ENCODE measurements at places on chromosomes 12 and 14.

DNA sequence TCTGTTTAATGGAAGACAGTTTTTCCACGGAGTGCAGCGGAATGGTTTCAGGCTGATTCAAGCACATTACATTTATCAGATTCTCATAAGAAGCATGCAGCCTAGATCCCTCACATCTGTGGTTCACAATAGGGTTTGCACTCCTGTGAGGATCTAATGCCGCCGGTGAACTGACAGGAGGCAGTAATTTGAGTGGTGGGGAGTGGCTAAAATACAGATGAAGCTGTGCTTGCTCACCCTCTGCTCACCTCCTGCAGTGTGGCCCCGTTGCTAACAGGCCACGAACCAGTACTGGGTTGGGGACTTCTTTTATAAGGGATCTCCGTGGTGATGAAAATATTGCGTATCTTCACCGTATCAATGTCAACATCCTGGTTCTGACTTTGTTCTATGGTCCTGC is 107.8 kb downstream of the OTX2 start:
- DNase-seq, result no peak

DNA sequence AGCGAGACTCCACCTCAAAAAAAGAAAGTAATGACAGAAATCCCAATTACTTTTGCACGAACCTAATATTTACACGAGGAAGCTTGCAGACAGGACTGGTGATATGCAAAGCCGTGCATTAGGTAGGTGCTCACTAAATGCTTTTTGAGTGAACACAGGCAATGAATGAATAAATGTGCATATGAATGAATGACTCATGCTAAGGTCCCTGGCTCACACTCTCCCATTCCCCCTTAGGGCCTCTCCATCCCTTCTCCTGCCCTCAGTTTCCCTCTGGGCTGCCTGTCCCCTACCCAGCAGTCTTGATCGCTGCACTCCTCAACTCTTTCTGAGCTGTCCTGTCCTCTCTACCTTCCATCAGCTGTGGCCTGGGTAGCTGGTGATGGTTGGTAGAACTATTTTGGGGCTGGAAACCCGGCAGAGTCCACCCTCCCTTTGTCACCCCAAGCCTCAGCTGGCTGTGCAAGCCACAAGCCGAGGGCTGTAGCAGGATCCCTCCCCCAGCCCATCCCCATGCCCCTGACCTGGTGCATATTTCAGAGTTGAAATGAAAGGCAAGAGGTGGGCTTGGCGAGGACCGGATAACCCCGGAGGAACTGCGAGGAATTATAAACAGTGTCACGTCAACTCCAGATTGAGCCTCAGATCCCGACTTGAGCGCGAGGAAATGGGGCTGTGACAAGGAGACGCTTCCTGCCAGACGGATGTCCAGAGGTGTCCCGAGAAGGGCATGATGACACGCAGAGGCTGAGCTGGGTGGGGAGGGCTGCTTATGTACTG is 191.7 kb upstream of the GSC start:
- no peak for DNase-seq

- DNase-seq, result no peak
These were observed 332.0 kb downstream of the MED13L start for GRCh38 chr12:115945491-115945885.

DNA sequence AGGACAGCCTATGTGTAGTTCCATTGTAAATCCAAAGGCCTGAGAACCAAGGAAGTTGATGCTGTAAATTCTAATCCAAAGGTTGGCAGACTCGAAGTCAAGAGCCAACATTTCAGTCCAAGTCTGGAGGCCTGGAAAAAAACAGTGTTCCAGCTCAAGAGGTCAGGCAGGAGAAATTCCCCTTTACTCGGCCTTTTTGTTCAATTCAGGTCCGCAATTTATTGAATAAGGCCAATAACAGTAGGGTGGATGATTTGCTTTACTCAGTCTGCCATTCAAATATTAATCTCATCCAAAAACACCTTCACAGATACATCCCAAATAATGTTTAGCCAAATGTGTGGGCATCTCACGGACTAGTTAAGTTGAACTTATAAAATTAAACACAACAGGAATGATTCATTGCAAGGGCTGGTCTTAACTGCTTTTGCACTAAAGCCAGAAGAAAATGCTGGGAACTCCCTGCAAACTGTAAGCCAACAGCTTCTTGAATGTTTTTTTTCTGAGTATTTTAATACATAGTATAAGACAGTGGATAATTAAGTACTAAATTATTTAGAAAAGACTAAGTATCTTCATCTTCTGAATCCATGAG is 197.4 kb upstream of the GARIN6 start:
- DNase-seq, result no peak

DNA sequence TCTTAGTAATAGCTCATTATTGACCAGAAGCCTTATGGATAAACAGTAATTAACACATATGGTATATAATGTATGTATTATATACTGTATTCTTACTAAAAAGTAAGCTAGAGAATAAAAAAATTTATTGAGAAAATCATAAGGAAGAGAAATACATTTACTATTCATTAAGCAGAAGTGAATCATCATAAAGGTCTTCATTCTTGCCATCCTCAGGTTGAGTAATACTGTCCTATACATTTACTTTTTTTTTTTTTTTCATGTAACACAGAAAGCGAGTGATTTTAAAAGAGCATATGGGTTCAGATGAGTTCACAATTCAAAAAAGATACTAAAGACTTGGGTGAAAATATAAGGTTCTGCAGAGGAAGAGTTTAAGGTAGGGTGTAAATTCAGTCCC is 152.5 kb downstream of the TGFB3 start:
- no peak for DNase-seq

GRCh38 chr12:124719231-124719630 is 144.4 kb downstream of the SCARB1 start:
- DNase-seq, result no peak

- no peak for DNase-seq
These were observed 32.4 kb downstream of the GPR65 start for GRCh38 chr14:88037325-88037724.
